ENCODE measurements at places on chromosomes 6 and 20. TPM values are rescaled to one million over a fixed set of nuclear protein-coding genes. Genes with fewer than 3 reads are reported as not detected.

Gene IL20RA
- 0.34 TPM for polyA plus RNA-seq

Gene C20orf141
- polyA plus RNA-seq: not detected

Gene SUMO4
- polyA plus RNA-seq: not detected

Gene RBM24
- 0.47 TPM for polyA plus RNA-seq

Gene GRM4
- not detected for polyA plus RNA-seq

Gene ZC3H12D
- 0.82 TPM for polyA plus RNA-seq

Gene TMEM30A
- polyA plus RNA-seq: 51.0 TPM

Gene FAM83D
- 1.2 TPM for polyA plus RNA-seq

Gene LCA5
- polyA plus RNA-seq: 2.0 TPM

Gene EEF1A2
- polyA plus RNA-seq: 1.5 TPM

Gene TCF15
- polyA plus RNA-seq: 1.6 TPM

Gene WFDC10B
- polyA plus RNA-seq: not detected

Gene C6orf58
- polyA plus RNA-seq: not detected

Gene NOX3
- polyA plus RNA-seq: not detected

Gene TBPL1
- 20.7 TPM for polyA plus RNA-seq

Gene FBXO30
- 2.5 TPM for polyA plus RNA-seq

Gene PPP1R11
- polyA plus RNA-seq: 78.3 TPM

Gene SLC22A16
- not detected for polyA plus RNA-seq
